Myocyte (in vitro differentiated cells): ENCODE measurements at places on chromosomes 12 and 14.

- DNase-seq = peak; percentile 47
Observed at GRCh38 chr14:52272375-52272774, 4.9 kb downstream of the PTGDR start.

DNA sequence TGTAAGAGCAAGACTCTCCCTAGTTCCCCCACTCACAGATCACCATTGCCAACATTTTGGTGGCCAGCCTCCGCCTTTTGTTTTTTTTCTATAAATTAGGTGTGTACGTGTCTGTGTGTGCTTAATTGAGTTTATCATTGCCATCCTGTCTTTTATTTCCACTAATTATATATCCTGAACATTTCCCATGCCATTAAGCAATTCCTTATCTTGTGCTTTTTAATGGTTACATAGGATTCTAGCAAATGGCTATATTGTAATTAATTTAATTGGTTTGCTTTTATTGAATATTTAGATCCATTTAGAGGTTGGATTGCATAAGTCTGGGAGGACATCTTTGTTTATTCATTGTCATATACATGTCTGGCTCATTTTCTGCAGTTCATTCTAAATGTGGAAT, 107.3 kb upstream of the RTL1 start:
- DNase-seq = no peak

- no peak for DNase-seq
Observed at GRCh38 chr14:34172173-34172451, 221.2 kb upstream of the EGLN3 start.

GRCh38 chr12:57741844-57742738, 2.7 kb upstream of the TSPAN31 start:
- DNase-seq = no peak
